ENCODE measurements at places on chromosomes 12 and 14.

GRCh38 chr12:120117961-120118320, 1.4 kb upstream of the RAB35 start:
- DNase-seq, result no peak

DNA sequence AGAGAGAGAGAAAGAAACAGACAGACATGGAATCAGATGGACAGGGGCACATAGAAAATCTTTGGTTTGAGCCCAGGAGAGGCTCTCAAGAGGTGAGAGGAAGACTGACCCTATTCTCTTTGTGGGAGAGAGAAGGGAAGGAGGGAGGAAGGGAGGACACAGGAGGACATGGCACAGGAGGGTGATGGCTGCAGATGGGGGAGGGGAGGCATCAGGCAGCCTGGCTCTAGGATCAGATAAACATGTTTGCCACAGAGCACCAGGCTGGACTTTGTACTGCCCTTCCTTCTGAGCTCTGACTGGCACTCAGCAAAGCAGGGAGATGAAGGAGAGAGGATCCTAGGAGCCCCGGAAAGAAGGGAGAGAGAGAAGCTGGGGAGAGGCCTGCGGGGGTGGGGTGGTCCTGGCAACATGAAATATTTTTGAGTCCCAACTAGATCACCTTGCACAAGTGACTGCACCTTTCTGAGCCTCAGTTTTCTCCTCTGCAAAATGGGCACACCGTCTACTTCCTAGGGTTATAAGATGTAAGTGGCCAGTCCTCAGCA, 6.1 kb downstream of the HNF1A start:
- no peak for DNase-seq

- DNase-seq, result no peak
Observed at GRCh38 chr12:117901631-117902030, 67.2 kb downstream of the KSR2 start.

DNA sequence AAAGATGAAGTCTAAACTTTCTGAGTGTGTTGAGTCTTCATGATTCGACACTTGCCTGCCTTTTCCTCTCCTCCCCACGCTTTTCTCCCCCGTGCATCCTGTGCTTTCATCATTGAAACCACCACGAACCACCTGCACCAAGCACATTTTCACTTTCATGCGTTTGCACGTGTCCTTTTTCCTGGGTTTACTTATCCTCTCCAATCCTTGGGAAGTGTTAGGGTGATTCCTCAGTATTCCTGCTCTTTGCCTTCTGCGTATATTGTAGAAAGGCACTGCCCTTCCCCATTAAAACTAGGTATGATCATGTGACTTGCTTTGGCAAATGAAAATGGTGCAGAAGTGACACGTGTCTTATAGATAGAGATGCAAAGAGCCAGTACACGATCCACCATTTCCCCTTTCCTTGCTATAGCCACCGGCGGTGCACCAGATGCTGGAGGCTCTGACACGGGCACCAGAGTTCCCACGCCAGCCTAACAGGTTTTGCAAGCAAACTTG, 106.6 kb downstream of the BRMS1L start:
- no peak for DNase-seq

DNA sequence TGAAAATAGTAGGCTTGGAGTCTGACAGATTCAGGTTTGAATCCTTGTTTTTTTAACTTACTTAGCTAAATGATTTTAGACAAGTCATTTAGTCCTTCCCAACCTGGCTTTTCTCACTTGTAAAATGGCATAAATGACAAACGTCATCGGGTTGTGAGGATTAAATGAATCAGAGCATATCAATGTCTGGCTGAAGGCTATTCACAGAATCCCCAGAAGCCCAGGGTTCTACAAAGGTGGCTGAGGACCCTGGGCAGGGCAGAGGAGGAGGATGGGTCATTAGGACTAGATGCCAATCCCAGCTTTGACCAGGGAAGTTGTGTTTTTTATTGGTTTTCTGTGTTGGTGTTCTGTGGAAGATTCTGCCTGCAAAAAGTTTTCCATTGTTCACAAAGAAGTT, 7.6 kb upstream of the PTPRB start:
- no peak for DNase-seq

- DNase-seq, result no peak
Observed at GRCh38 chr12:73731658-73732057, 806.0 kb upstream of the ATXN7L3B start.

GRCh38 chr12:8823565-8824300, 1.3 kb downstream of the A2ML1 start:
- peak; percentile 94 for DNase-seq

GRCh38 chr12:84131076-84131475, 781.5 kb downstream of the SLC6A15 start:
- DNase-seq, result no peak

- peak; percentile 56 for DNase-seq
Observed at GRCh38 chr12:107309020-107309419, 215.7 kb upstream of the CRY1 start.

DNA sequence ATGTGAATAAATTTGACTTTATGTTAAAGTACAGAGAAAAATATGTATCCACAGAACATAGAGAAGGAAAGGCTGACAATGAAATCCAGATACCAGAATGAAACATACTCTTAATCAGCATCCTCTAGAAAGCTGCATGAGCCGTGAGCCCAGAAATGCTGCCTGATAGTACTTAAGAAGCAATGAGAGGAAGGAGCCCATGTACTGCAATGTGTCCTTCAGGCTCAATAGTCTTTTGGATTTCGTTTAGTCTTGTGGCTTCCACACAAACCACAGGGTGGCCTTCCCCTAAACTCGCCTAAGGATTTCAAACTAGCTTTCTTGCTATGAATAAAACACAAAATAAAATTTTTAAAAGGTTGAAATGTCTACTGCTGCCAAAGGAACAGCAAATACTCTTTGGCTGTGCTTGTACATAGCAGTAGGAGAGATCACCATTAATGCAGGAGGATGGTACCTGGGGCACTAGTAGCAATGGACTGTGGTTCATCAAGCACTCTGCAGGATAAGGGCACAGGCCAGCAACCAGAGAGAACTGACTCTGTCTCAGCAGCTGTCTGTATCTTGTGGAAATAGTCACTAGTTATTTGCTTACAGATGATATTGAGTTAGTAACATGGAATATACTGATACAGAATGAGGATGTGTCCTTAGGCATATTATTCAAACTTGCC, 988.3 kb upstream of the LRFN5 start:
- no peak for DNase-seq

DNA sequence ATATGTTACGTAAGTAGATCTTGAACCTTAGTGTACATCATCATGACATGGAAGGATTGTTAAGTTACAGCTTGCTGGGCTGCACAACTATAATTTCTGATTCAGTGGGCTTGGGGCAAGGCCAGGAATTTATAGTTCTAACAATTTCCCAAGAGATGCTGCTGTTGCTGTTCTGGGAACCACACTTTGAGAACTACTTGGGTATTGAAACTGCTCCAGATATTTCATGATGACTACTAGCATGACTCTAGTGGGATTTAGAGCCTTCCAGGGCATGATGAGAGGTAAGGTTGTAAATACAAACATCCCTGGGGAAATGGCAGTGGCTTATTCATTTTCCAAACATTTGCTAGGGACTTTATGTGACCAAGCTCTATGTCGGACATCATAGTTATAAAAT, 904.8 kb upstream of the SEL1L start:
- no peak for DNase-seq

- peak; percentile 47 for DNase-seq
Observed at GRCh38 chr12:80821513-80822000, 104.8 kb downstream of the MYF5 start.

- DNase-seq, result no peak
Observed at GRCh38 chr14:64476438-64476837, 11.1 kb downstream of the AKAP5 start.

DNA sequence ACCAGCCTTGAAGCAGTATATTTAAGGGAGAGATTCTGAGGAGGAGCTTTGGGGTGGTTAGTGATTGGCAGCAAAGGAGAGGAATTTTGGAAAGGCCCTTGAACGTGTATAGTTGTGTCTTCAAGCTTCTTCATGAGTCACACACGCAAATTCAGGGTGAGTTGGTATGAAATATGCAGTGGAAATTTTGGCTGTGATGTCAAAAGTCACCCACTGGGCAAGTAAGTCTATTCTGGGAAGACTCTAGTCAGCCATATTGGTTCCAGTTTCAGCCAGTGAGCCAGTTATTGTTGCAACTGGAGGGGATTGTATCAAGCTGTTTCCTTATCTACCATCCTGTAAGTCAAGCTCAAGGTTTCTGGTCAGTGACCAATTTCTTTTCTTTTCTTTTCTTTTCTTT, 32.0 kb upstream of the VASH1 start:
- no peak for DNase-seq

DNA sequence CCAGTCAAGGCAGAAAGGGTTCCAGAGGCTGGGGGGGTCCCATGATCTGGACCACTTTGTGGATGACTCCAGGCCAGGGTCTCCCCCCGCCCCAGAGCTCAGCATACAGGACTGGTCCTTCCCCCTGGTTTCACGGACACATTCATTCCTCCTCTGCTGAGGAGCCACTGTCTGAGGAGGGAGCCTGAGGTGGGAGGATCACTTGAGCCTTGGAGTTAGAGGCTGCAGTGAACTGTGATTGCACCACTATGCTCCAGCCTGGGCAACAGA, 6.8 kb downstream of the TESC start:
- DNase-seq, result no peak

GRCh38 chr12:63976902-63977395, 132.4 kb downstream of the SRGAP1 start:
- no peak for DNase-seq

DNA sequence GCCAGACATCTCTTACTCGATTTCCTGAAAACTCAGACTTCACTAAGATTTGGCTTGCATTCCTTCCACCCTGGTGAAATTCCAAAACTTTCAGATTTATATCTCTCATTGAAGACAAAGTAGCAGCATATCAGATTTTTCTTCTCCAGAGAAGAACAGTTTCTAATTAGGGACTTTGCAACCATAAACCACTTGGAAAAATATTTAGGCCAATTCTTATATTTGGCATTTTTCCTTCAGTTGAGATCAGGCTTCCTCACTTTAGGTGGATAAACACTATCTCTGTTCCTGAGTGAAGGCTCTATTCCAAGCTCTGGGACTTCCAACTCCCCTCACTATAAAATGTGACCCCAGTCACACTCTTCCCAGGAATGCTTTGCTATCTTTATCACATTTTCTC, 1434.3 kb upstream of the FLRT2 start:
- no peak for DNase-seq
